ENCODE measurements at places on chromosomes 12 and 14.
A peak's percentile ranks its signal among the peaks of the same experiment; 100 is the strongest.

DNA sequence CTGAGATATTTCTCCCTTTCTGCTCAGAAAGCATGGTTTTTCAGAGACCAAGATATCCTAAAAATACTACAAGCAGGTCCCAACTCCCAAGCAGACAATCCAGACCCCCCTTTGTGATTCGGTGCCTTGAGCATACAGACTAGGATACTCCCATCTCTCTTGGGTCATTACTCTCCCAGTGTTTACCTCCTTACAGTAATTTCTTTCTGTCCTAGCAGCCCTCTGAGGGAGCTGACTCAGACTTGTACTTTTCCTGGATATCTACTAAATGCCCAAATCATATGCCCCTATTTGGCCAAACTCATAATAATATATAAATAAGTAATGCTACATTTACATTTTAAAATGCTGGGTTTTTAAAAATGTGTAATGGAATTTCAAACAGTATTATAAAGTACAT, 355.6 kb downstream of the LRIG3 start:
- no peak for DNase-seq

- DNase-seq, result no peak
These were observed 9.5 kb upstream of the CLEC2D start for GRCh38 chr12:9660046-9660445.

DNA sequence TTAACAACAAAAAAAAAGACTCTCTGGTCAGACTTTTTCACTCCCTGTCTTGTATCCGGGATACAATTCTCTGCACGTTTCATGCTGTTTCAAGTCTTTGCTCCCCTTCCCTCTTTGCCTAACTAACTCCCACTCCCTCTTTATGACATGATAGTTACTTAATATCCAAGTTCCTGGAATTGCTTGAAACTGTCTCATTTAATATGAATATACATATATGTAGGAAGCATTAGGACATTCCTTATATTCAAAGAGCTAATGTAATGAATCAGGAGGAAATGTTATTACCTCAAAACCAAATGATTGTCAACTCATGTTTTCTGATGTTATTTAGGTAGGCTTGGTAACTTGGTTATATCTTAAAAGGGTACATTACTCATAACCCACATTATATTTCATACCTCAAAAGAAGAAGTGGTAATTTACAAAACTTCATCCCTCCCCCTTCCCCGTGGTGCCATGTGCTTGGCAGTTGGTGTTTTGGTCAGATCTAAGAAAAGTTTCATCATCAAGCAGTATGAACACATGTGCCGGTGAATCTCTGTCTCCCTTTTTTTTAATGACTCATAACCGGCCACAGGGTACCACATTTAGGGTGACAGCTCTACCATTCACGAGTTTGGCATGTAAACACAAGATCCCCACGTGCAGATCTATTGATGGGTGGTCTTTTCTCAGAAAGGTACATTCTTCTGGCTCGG, 56.5 kb downstream of the HCAR2 start:
- peak; percentile 27 for DNase-seq

GRCh38 chr14:70366911-70367310, 7.4 kb upstream of the COX16 start:
- DNase-seq, result no peak

- DNase-seq, result no peak
These were observed 6.9 kb downstream of the FAM186B start for GRCh38 chr12:49598527-49598926.

DNA sequence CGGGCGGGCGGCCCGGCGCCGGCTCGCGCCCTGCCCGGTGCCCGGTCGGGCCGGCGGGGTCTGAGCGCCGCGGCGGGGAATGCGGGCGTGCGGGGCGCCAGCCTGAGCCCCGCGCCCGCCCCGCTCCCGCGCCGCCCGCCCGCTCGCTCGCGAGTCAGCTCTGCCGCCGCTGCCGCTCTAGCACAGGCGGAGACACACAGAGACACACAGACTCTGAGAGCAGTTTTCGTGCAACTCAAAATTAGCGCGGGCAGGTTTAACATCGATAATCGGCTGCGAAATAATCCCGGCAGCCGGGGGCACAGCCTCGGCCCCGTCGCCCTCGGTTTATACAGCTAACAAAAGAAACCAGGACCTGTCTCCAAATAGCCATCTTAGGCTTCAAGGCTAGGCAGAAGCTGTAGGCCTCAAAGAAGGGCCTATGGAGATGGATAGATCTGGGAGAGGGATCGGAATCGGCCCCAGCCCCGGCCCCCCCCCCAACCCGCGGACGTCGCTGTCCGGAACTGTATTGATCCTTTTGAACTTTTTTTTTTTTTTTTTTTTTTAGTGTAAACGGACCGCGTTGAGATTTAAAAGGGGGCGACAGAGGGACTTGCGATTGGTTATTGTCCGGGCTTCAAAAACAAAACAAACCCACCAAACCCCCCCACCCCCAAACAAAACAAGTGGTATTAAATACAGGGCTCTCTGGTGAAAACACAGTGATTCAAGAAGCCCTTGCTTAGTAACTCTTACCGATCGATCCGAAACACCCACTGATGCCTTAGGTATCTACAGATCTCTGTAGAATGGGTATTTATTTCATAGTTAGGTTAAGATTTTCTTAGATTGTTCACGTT, 1.1 kb downstream of the ARID2 start:
- peak; percentile 80 for DNase-seq

- no peak for DNase-seq
These were observed 30.3 kb downstream of the CKB start for GRCh38 chr14:103492156-103492925.

DNA sequence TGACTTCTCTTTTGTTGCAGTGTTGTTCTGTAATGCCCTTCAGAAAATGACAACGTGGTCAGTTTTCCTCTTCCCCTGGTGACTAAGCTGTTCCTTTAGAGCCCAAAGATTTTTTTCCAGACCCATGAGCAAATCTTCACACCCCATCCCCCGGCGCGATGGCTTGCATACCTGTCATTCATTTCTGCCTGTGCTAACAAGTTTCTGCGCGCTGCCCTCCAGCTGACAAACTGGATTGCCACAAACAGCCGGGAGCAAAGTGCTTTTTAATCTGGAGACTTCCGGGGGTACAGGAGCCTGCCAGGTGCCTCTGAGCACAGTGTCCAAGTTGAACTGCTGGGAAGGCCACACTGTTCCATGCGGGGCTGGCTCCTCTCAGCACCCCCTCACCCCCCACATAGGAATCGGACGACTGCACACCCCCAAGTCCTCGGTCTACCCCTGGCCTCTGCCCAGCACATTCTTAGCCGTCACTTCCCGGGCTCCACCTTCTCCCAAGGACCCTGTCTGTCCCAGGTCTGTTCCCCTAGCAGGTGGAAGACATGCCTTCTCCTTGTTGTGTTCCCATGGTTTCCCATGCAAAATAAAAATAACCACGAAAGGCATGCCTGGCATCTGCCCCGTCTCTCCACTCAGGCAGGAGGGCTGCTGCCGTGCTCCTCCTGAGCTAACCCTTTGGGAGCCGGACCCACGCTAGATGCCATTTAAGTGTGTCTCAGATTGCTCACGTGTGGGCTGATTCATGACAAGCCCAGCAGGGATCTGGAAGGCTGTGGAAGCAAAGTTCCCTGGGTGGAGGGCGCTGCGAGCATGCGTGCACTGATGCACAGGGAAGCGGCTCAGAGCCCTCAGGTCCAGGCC, 14.1 kb downstream of the RILPL1 start:
- no peak for DNase-seq

- DNase-seq, result no peak
These were observed 1.4 kb downstream of the GPR68 start for GRCh38 chr14:91243074-91243471.

DNA sequence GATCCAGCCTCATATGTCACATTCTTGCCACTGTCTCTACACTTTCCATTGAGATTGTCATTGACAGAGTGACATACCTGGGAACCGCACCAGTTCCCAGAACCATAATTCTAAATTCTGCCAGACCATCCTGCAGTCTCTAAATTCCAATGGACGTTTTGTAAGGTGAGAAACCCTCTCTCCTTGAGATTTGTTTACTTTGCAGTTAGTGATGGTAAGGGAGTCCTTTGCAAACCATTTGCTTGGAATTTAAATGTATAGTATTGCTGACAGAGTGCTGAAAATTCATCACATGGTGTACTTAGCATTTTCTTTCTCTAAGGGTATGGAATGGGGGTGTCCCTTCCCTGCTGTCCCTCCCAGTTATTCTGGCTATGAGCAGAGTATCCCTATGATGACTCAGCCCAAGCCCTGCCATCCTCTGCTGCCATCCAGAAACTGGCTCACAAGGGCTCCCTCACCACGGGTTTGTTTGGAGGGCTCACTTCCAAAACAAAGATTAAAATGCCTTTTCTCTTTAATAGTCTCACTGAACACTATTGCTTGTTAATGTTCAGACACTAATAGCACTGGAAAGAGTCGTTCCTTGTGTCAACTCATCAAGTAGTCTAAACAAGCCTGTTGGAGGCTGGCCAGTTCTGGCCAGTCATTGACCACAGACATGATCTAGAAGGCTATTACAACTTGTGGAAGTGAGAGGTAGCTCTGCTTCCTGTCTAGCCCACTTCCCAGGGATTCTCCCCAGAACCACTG, 129.0 kb upstream of the HMGA2 start:
- DNase-seq, result no peak

DNA sequence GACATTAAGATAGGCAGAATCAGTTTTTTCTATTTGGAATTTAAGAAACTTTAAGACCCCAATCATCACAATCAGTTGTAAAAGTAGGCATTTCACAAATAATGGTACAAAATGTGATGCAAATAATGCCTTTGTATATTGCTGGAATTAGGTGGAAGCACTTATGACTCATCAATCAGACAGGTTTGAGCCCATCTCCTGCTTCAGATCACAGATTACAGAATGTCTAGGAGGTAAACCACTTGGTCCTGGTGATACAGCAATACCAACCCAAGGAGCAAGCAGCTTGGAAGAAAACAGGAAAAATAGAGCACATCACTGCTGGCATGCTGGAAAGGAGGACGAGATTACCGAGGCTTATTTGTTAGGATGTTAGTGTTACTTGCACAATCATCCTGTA, 57.6 kb downstream of the C12orf56 start:
- no peak for DNase-seq

DNA sequence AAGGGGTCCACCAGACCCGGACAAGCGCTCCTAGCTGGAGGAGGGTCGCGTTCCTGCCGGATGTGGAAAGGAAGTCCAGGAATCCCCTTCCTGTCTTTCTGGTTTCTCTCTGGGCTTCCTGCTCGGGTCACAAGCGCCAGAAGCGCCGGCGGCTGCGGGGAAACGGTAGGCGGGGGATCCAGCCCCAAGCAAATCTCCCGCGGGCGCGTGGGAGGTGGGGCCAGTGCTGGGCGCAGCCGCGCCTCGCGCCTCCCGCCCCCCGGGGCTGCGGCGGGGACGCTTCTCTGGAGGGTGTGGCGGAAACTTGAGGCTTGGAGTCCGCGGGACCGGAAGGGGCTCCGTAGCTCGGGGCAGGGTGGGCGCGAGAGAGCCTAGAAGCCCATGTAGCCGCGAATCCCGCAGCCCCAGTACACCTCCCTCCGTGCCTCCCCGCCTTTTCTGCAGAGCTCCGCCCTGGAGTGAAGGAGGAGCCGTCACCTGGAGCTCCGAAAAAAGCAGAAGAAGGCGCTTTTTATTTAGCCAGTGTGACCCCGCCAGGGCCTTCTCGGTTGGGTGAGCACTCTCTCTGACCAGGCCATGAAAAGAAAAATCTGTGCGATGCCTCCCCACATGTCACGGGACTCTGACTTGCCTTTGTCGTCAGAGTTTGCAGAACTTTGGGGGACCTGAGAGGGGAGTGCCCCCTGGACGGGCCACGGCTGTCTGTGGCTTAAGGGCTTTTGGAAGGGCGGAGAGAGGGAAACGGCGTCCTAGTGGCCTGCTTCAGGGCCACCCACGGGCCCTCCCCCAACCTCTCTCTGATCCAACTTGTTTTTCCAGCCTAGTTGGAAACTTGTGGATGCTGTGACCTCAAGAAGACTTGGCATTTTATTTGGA, 21.4 kb upstream of the CLEC2D start:
- peak; percentile 96 for DNase-seq

- no peak for DNase-seq
These were observed 149.0 kb downstream of the EFCAB11 start for GRCh38 chr14:89805501-89805900.

DNA sequence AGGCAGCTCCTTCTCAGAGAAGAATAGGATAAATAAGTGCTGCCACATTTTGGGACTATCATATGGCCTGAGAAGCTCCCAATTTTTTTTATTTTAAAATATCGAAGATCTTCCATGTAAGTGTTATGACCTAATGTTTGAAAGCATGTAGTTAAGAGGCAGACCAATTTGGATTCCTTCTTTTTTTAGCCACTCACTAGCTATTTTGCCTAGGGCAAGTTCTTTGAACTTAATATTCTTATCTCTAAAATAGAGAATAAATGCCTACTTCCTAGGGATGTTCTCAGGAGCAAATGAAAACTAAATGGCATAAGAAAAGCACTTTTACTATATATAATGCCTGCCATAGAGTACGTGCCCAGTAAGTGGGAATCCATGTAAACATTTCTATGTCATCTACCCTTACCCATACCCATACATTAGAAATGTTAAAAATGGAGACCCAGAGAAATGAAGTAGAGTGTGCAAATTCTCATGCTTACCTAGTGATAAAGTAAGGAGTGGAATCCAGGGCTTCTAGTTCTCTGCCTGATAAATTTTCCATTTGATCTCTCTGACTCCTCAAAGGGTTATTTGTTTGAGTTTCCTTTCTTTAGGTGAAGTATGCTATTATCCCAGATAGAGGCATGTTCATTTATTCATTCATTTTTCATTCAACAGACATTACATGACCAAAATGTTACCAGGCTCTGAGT, 148.3 kb downstream of the TGFB3 start:
- no peak for DNase-seq

DNA sequence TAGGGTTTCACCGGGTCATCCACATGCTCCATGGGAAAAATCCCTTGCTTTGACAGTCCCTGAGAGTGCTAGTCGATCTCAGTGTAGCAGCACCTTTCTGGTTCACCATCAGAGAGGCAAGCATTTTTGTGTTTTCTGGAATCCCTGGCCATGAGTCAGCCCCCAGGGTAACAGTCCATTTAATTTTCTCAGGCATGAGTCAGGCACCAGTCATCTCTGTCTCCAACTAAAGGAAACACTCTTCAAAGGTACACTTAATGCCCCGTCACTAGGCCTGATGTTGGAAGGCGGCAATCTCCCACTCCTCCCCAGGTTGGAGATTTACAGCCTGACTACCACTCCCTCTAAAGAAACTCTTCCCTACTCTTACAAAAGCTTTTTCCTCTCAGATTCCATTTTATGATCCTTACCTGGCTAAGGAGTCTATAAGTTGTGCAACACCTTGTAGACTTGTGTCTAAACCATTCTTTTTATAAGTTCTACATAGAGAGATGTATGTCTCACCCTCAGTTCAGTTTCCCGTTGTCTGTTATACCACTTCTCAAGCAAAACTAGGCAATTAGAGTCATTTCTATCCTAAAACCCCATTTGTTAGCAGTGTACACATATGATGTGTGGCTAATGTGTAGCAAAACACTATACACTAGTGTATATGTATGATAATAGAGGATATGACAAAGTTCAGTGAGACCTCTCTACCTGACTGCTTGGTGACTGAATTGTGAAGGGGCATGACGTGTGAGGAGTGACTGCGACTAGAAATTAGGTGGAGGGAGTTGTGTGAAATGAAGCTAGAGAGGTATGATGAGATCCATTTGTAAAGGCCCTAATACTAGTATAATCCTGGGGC, 24.6 kb downstream of the TMEM19 start:
- no peak for DNase-seq

GRCh38 chr12:120199595-120200306, 1.2 kb downstream of the RPLP0 start:
- DNase-seq, result peak; percentile 33
